ENCODE measurements at places on chromosomes 7 and 10.

DNA sequence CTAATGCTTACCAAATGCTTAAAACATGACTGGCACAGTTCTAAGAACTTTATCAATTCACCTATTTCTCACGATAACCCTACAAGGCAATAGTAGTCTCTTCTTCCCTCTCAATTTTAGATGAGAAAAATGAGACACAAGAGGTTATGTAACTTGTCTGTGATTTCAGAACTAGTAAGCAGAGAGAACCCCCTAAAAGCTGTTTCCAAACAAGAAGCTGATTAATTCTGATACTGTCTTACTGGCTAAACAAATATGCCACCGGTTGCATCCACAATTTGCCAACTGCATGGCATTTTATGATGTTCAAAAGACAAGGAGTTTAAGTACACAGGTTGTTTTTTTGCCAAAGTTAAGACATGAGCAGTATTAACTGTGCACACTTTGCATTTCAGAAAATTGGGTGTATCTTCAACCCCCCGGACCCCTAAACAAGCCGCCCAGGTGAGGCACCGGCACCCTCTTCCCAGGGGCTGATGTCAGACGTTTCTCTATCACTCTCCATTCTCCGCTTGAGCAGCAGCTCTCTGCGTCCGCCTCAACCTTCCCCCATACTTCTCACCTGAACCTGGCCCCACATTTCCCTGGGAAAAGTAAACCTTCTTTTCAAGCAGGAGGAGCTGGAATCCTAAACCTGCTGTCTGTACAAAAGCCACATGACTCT is 21.7 kb downstream of the RSU1 start:
- DNase-seq, result no peak

DNA sequence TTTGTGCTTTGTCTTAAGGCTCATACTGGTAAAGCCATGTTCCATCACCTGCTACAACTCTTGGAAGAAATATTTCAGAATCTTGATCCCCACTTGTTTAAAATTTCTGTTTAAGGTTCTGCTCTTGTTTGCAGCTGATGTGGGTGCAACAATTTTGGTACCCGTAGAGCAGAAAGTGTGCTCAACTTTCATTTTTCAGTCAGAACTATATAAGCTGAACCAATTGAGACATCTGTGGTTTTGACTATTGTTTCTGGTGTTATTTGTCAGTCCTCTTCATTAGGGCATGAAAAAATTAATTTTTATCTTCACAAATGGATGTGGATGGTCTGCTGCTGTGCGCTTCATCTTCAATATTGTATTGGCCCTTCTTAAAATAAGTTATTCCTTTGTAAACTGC is 10.9 kb downstream of the MGAM start:
- DNase-seq, result no peak

- no peak for DNase-seq
Measured at GRCh38 chr7:74235518-74236268, 18.5 kb downstream of the RFC2 start.

DNA sequence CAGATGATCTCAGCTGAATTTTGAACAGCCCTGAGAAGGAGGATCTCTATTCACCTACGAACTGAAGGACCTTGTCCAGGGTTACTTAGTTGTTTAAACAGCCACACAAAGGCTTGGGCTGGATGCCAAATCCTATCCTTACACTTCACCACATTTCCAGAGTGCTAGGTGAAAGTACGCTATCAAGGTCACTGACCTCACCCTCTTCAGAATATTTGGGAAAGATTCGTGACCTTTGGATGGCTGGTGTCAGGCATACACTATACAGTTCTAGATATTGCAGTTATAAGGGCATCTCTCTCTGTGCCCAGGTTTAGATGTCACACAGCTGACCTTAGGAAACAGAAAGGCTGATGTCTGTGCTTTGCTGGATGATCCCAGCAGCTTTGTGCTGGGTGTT is 61.2 kb upstream of the ABLIM1 start:
- no peak for DNase-seq

GRCh38 chr7:113996405-113996804 is 77.6 kb upstream of the PPP1R3A start:
- DNase-seq, result no peak

GRCh38 chr7:103811997-103812396 is 177.5 kb downstream of the RELN start:
- no peak for DNase-seq

GRCh38 chr10:62903828-62904227 is 87.7 kb upstream of the EGR2 start:
- no peak for DNase-seq

DNA sequence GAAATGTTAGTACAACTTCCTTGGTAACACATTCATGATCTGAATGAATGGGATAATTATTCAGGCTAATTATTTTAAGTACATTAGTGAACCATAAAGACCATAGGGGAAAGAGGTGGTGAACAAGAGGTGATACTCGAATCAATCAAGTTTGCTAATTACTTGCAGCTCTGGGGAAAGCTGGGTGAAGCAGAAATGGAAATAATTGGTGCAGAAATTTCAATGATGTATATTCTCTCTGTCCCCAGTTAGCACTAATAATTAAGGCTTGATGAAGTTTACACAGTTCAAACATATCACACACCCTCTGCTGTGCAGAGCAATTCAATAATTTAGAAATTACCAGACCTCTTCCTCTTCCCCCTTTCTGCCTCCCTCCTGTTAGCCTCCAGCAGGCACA is 49.4 kb upstream of the OPALIN start:
- no peak for DNase-seq

- no peak for DNase-seq
Measured at GRCh38 chr7:127346575-127347256, 45.8 kb downstream of the ZNF800 start.

DNA sequence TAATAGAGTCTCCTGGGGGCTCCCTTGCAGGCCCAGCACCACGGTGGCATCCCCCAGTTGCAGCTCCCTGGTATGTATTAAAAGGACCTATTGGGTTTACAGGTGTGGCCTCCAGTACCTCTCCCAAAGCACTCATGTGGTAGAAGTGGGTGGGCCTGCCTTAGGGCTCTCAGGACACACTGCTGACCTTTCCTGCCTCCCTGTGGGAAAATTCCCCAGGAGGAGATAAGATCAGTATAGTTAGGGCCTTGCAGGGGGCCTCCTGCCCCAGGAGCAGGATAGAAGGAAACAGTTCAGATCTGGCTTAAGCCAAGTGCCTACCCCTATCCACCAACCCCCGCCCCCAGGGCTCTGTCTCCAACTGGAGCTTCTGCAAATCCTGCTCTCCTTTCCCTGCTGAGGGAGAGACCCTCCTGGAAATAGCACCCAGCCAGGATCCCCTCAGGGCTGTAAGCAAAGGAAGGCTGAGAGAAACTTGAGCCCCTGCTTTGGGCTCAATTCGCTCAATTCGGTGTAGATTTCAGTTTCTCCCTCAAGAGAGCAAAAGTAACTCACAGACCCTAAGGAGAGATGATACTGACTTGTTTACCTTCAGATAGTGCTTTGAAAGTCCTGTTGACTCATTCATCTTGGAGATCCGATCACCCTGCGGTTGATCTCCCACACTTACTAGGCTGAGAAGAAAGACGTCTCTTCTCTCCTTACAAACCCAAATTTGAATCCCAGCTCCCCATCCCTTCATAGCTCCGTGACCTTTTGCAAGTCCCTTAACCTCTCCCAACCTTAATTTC is 130.6 kb downstream of the WDR11 start:
- no peak for DNase-seq

DNA sequence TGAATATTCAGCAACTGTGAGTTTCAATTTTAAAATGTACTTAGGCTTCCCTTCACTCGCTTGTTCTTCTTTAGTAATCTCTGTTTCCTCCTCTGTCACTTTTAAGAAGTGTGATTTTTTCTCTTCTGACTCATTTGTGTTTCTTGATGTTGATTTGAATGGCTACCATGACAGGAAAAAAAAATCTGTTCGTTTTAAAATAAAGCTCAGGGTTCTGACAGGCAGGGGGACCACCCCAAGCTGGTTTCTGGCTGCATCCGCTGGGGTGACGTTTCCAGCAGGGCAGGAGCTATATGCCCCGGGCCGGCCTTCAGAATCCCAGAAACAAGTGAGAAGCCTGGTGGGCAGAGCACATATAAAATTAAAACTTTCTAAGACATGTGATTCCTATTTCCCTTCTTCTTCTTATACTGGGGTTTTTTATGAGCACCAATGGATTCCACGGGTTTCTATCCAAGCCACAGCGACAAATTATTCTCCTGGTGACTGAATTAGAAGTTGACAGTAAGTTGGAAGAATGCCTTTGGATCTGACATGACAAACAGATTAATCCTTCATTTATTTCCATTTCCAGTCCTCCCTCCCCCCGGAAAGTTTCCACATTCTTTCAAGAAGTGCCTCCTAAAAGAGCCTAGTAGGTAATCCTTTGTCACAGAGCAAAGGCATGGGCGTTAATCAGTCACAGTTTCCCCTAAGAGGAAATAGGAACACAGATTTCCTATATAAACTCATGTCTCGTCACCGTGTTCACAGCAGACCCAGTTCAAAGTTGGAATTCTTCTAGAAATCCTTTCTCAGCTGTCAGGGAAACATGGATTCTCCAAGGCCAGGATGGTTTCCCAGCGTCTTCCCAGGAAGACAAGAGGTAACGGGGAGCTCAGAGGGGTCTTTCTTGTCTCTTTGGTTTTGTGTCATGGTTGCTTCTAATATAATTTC is 79.9 kb downstream of the PTPRE start:
- no peak for DNase-seq

DNA sequence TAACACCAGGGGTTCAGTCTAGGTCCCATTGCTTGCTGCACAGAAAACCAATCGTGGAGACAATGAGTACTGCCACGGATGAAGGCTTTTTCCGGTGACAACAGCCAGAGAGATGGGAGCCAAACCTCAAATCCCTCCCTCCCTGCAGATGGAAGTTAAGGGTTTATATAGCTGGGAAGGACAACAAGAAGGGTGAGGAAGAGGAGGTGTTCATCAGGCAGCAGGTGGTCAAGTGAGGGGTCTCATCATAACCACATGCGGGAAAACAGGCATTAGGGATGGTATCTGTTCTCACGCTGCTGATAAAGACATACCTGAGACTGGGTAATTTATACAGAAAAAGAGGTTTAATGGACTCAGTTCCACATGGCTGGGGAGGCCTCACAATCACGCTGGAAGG is 91.3 kb downstream of the MKX start:
- no peak for DNase-seq

- no peak for DNase-seq
Measured at GRCh38 chr7:128701062-128701785, 29.1 kb downstream of the GARIN1A start.

DNA sequence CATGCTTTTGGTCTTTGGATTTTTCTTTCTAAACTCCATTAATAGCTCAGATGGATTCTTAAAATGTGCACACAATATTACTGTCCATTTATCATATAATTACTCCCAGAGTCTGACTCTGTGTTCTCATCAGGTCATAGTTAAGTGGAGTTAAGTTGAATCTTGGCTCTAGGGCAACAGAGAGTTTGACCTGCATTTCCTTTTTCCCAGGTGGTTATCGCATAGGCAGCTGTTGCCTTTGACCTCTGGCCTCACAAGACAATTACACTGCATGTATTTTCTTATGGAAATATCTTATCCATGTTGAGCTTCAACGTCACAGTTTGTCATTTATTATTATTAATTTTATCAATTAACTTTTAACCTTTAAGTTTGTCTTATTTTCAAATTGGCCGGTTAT is 237.5 kb upstream of the HGF start:
- no peak for DNase-seq

DNA sequence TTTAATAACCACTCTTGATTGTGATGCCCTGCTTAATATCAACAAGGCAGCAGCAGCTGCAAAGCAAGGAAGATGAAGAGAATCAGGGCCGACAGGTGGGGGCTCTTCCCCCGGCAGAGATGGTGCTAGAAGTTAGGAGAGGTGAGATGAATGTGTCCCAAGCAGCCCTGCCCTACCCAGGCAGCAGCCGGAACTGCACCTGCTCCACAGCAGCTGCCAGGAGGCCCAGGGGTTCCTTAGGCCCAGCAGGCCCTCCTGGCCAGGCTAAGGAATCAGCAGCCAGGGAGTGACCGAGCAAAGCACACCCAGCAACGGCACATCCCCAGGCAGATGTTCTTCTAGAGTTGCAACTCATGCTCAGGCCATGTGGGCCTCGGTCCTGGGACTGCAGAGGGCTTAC is 17.9 kb downstream of the AFAP1L2 start:
- DNase-seq, result no peak

GRCh38 chr7:148434181-148434757 is 156.3 kb upstream of the C7orf33 start:
- DNase-seq, result no peak

DNA sequence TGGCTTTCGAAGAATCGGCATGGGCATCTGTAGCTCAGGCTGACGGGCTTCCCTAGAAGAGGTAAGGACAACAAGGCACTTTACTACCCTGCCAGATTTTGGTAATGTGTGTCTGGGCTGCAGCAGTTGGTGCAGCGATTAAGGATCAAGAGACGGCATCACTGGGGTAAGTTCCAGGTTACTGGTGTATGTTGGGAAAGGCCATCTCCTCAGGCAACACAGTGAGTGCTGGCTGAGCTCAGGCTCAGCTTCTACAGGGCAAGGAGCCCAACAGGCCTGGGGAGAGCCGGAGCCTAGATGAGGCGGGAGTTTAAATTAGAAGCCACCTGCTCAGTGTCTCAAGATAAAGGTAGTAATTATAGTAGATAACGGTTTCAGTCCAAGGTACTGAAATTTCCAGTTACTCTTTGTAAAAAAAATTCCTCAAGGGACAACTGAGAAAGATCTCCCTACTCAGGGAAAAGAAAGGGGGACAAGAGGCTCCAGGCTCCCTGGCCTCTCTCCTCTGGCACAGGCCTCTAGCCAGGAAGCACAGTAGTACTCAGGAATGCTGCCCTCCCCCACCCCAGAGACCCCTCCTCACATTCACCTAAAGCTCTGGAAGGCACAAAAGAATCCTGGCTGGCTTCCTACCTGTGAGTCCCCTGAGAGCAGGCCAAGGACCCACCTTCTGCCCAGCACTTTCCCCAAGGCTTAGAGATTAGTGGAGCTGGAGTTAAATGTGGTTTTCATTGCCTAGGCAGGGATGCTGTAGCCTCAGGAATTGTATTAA is 3.9 kb downstream of the CXCL12 start:
- no peak for DNase-seq

- no peak for DNase-seq
Measured at GRCh38 chr7:151134743-151135524, 32.6 kb downstream of the GBX1 start.

GRCh38 chr10:49185213-49185612 is 3.0 kb downstream of the TMEM273 start:
- no peak for DNase-seq
